ENCODE measurements at places on chromosomes 1 and 21.

GRCh38 chr1:147260956-147261355 lies 18.5 kb downstream of the CHD1L start:
- no peak for DNase-seq

DNA sequence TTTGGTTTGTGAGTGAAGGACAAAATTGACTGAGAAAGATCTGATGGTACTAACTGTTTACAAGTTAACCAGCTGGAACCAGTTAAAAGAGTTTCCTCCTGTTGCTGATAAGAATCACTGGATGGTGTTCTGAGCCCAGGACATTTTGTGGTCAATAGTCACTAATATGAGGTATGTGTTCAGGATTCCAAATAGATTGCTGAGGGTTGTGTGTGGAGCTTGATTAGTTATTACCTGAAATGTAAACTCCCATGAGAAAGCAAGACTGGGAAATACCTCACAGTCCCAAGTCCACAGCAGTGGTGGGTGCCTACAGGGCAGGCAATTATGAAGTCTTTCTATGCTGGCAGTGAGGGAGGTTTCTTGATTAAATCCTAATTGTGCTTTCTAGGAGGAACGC lies 164.6 kb downstream of the DNM3 start:
- DNase-seq: no peak

GRCh38 chr1:2571348-2571747 lies 15.2 kb downstream of the TNFRSF14 start:
- DNase-seq: no peak

DNA sequence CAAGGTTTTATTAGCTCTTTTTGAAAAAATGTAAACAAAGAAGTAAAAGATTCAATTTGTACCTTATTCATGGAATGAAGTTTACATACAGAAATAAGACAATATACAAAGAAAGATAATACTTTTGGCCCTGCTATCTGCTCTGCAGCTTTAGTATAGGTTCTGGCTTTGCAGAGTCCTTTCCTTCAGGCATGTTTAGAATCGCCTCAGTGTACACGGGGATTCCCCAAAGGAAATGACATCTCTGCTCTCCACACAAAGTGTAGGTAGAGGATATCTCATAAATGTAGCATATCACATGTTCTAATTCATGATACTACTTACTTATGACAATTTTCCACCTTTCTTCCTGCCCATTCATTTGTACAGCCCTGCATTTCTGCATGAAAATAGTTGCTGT lies 222.6 kb upstream of the DPYD start:
- DNase-seq: no peak

GRCh38 chr1:67148516-67149178 lies 13.9 kb upstream of the C1orf141 start:
- no peak for DNase-seq

DNA sequence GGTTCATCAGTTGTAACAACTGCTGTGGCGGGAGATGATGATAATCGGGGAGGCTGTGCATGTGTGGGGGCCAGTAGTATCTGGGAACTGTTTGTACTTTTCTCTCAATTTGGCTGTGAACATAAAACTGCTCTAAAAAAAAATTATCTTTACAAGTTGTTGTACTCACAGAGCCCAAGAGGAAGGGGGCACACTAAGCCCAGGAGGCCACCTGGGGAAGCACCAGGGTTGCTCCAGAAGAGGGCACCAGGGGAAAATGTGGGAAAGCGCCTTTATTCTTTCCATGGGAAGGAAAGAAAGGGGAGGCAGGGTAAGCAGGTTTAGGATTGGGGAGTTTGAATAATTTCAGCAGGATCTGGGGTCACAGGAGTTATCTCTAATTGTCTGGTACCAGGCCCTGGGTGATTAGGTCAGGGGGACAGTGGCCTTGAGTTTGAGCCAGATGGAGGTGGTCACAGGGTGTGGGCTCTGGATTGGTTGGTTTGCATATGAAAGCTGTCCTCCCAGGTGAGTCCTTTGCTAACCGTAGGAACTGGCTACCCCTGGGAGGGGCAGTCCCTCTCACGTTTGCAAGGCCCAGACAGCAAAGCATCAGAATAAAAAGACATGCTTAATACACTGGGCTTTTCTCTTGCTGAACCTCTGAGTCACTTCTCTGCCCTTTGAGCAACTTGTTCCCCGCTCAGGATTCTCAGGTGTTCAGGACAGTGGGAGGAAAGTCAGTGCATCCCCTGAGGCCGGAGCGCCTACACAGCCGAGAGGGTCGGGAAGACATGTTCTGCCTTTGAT lies 11.2 kb downstream of the MYOC start:
- no peak for DNase-seq

DNA sequence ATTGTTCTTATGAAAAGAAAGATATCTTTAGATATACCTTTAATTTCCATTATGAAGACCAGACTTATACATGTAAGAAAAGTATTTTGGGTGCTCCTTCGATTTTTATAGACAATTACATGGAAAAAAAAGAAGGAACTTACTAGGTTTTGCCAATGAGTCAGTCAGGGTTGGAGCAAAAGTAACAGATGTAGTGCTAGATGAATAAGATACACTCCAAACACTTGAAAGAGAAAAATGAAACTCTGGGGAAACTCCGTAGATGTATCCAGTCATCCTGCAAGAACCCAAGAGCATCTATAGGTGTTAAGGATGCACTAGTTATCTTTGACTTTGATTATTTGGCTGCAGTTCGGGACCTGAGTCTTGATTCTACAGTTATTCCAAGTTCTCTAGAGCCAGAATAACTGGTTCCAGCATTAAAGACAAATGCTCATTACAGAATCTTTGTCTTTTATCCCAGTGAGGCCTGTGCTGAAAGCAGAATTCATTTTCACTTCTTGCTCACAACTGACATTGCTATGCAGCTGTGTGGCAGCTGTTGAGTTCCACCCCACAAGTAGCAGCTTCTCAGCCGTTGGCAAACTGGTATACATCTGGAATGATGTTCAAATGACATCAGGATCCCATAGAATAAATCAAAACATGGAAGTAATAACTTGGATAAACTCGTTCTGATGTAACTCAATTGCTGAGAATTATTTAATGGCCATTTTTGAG lies 326.1 kb downstream of the ASTN1 start:
- DNase-seq: no peak

DNA sequence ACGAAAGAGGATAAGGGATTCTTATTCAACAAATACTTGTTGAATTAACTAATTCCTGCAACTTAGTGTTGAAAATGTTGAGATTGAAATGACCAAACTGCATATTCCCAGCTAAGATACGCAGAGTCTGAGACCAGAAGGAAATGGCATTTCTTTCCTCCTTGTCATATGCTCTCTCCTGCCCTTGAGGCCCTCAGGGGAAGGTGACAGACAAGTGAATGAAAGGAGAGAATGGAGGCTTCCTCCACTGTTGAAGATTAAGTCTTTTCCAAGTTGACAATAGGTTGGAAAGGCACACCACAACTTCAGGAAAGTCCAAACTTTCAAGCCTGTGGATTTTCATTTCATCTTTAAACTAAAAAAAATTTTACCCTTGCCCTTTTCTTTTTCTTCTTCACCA lies 3.1 kb upstream of the ZNF697 start:
- no peak for DNase-seq

DNA sequence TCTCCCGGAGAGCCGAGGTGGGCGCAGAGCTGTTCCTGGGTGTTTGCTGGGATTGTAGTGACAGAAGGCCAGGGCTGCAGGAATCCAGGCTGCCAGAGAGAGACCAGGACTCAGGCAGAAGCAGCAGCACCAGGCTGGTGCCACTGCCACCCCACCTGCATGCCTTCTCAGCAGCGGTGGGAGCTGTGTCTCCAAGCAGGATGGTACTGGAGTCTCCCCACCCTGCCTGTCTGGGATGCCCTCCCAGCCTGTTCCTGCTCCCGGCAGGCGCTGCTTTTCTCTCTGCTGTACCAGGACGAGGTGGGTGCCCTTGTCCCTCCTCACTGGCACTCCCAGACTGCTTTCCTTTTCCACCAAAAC lies 4.5 kb upstream of the HES4 start:
- DNase-seq: no peak

DNA sequence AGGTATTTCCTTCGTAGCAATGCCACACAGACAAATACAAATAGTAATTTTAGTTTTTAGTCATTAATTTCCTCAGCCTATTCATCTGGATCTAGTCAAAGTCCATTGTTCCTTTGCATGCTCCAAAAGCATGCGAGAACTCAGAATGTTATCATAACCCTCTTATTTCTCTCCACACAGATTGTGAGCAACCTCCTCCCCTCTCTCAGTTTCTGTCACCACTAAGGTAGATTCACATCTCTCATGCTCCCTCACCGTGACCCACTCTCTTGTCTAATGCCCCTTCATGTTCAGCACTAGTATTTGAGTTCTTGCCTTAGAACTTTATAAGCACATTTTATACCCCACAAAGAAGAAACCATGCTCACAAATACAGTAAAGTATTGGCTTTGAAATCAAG lies 582.4 kb downstream of the PLA2G4A start:
- no peak for DNase-seq

DNA sequence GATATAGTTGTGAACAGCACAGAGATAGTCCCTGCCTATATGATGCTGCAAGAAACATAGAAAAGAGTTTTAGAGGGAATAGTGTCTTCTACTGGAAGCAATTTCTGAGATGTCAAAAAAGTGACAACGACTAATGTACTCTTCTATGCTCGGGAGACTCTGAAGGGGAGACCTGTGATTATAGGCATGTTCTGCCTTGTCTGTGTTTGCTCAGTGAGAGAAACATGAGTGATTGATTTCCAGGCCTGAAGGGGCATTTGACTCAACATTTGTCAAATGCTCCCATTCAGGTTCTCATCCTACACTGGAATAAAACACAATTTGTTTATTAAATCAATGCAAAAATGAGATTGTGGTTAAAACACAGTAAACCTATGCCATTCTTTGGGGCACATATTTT lies 131.8 kb downstream of the CTH start:
- no peak for DNase-seq

GRCh38 chr1:182315167-182315556 lies 76.4 kb downstream of the GLUL start:
- no peak for DNase-seq

- no peak for DNase-seq
Observed at GRCh38 chr1:162087574-162087973, 18.1 kb downstream of the NOS1AP start.

DNA sequence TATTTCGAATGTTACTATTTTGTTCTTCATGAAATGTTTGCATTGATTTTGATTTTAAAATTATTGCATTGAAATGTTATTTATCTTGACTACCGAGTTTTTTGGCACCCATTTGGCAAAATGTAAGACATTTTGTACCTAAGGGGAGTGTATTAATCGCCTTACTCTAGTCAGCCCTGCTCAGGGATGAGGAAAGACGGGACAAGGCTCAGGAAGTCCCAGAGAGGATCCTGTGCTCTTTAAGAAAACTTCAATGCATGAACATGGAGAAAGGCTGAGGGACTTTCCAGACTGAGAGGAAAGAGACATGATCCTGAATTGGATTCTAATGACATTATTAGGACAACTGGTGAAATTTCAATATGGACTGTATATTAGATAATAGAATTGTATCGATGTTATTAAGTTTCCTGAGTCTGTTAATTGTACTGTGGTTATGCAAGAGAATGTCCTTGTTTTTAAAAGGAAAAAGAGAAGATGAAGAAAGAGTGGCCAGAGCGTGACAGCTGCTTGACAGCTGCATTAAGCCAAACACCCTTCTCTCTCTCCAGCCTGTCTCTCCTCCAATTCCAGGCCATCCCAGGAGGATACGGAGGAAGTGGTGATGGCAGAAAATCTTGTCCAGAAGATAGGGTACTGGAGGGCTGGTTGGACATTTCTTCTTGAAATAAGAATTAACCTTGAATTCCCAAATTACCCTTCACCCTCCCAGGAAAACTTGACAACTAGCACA lies 66.0 kb downstream of the PLEKHA6 start:
- DNase-seq: no peak

DNA sequence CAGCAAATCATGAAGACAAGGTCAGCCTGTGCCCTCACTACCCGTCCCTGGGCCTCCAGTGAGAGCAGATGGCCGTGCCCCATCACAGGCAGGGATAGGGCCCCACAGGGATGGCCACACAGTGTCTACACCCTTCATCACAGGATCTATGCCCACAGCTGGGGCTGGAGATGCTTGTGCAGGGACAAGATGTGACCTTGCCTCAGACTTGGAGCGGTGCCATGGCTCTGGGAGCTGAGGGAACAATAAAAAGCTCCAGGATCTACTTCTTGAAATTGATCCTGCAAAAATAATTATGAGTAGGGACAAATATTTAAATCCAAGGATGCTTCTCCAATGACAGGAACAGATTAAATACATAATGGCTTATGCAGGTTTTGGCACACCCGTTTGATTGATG lies 25.4 kb upstream of the TCEA3 start:
- DNase-seq: no peak

GRCh38 chr1:225343618-225344017 lies 84.2 kb downstream of the LBR start:
- DNase-seq: no peak
